ENCODE measurements at places on chromosomes 3 and 15.

- no peak for DNase-seq
Measured at GRCh38 chr15:40327457-40327856, 4.0 kb downstream of the INAFM2 start.

DNA sequence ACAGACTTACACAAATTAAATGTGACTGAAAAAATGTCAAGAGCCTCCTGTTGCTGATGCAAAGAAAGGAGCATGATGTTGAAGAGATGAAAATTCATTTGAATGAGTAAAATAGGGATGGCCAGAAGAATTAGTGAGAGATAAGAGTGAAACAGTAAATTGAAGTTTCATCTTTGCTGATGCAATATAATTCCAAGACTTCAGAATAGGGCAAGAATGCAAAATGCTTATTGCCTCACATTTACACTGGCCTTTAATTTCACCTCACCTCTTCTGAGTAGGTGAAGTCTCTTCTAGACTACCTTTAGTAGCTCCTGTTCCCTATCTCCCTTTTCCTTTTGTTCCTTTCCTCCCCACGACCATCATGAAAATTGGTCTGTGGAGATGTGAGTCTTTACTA is 15.3 kb upstream of the MAPK6 start:
- no peak for DNase-seq

DNA sequence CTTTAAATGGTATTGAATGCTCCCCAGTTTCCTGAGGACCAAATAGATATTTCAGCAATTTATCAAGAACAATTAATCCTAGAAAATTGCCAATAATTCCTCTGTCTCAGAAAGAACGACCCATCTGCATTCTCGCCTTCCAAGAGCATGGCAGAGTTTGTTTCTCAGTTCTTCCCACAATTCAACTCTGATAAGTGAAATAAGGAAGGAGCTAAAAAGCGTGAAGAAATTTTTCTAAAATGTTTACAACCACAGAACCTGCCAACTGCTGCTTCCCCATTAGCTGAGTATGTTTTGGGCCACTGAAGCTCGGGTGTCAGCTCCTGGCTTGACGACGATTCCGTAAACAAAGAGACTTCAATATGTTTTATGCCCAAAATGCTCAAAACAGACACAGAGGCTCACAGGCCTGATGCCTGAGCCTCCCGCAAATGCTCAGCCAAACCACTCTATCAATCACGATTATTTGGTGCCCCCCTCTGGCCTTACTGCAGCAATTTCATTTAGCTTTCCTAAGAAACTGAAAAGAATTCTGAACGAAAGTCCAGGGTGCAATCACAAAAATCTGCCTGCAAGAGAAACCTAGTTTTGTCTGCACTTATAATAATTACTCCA is 259.2 kb upstream of the CCDC54 start:
- peak; percentile 71 for DNase-seq

GRCh38 chr3:71393093-71393492 is 190.4 kb downstream of the FOXP1 start:
- DNase-seq, result no peak

DNA sequence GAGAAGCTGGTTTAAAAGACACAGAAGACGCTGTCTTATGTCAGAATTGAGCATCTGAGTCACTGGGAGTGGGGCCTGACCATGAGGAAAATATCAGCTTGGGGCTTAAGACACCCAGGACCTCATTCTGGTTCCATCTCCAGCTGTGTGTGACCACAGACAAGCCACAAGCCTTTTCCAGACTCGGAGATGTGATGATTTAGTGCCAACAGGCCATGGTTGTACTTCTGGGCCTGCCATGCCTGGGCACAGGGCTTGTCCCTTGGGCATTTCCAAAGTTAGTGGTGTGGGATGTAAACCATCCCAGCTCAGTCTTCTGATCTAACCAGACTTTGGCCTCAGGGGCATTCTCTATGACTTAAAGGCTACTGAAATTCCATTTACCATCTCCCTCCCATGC is 269.8 kb downstream of the RYR3 start:
- DNase-seq, result no peak

- DNase-seq, result no peak
Measured at GRCh38 chr3:101061312-101061711, 68.1 kb upstream of the ABI3BP start.

GRCh38 chr3:39804951-39805350 is 4.5 kb upstream of the MYRIP start:
- no peak for DNase-seq

- DNase-seq, result no peak
Measured at GRCh38 chr3:150450916-150451315, 42.8 kb downstream of the TSC22D2 start.

GRCh38 chr3:43735618-43736017 is 44.9 kb downstream of the ABHD5 start:
- no peak for DNase-seq

DNA sequence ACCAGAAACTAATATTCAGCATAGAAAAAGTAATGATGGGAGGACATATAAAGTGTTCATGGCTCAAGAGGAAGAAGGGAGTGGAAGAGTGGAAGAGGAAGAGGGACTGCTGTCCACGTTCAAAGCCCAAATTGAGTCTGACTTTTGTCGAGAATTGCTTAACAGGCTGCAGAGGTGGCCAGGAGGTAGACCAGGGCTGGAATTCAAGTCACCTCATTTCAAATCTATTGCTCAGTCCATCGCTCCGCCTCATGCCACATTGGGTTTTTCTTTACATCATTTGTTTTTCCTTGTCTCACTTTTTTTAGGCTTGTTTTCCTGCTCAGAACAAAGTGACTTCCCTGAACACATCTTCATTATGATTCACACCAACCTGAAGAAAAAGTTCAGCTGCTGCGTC is 97.0 kb downstream of the RPL39L start:
- DNase-seq, result no peak

DNA sequence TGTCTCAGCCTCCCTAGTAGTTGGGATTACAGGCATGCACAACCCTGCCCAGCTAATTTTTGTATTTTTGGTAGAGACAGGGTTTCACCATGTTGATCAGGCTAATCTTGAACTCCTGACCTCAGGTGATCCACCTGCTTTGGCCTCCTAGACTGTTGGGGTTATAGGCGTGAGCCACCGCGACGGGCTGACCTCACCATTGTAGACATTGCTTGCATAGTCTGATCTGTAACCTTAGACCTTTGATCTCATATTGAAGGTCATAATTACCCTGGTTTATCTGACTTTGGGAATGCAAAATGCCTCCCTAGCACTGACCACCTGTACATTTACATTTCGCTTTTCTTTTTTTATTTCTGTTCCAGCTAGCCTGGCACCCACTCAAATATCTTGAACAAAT is 31.2 kb downstream of the ADGRG7 start:
- no peak for DNase-seq

GRCh38 chr3:99713440-99713839 is 75.0 kb downstream of the COL8A1 start:
- DNase-seq, result no peak

- no peak for DNase-seq
Measured at GRCh38 chr3:179027326-179027900, 44.2 kb downstream of the ZMAT3 start.

GRCh38 chr3:20185331-20185678 is 701 bp downstream of the SGO1 start:
- DNase-seq, result no peak

DNA sequence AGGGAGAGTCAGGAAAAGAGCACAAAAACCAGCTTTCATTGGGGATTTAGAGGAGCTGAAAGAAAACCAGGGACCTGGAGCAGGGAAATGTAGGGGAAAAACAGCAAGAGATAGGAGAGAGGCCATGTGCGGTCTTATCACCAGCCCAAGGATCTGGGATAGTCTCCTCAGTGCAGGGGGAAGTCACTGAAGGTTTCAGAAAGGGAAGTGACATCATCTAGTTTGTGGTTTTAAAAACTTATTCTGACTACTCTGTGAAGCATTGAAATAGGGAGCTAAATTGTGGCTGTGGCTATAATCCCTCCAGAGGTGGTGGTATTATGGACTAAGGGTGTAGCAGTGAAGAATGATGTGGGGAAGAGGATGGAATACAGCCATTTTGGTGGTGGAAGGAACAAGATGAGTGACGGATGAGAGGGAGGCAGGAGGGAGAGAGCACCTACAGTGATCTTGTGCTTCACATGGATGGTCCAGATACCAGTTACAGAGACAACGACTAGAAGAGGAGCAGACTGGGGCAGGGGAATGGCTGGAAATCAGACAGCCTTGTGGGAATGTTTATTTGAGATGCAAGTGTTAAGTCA is 72.7 kb downstream of the HMG20A start:
- DNase-seq, result no peak

DNA sequence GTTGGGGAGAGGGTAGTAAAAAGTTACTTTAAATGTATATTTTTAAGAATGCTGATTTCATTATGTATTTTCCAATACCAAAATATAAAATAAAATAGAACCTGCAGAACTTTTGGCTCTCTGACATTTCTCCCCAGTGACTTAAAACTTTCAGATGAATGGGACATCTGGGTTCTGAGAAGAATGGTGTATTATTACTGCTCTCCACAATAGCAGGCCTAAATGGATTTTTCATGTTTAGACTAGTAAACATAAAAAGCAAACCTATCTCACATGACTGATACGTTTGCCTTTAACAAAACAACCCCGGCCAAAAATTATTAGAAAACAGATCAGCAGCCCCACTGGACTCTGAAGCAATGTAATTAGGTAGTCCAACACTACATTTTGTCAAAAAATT is 73.8 kb downstream of the FHIT start:
- DNase-seq, result no peak

DNA sequence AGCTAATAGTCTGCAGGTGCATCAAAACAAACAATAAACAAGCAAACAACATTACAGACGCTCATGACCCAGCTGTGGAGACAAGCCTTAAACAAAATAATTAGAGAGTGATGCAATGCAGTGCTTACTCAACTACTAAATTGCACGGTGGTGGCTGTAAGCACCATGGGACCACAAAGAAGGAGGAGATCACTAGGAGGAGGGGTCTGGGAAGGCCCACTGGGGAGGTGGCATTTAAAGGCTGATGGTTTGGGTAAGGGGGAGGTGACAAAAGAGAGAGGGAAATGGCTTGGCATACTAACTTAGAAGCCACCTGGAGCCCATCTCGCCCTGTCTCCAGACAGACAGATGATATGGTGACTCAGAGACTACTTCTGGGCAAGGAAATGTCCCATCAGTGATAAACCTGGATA is 516.7 kb downstream of the FOXP1 start:
- no peak for DNase-seq

- no peak for DNase-seq
Measured at GRCh38 chr3:97815149-97815917, 6.5 kb upstream of the CRYBG3 start.

GRCh38 chr15:32651229-32651837 is 9.8 kb downstream of the SCG5 start:
- no peak for DNase-seq

GRCh38 chr15:55782901-55783300 is 39.9 kb upstream of the PRTG start:
- DNase-seq, result no peak

- DNase-seq, result no peak
Measured at GRCh38 chr3:14433106-14433505, 30.7 kb downstream of the SLC6A6 start.

DNA sequence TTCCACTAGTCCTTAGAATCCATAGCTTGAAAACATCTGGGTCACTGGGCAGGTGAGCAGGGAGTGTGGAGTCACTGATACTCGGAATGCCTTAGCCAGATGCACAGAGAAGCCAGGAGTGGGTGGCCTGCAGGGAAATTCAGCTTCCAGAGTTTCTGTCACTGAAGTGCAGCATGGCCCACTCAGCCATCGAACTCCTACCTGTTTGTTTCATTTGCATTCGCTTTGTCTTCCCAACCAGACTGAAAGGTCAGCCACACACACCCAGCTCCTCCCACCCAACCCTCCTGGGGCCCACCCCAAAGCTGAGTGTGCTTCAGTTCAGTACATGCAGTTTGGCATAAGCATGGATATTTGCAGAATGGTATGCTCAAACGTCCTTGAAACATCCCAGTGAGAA is 124.5 kb upstream of the ATP10A start:
- no peak for DNase-seq

DNA sequence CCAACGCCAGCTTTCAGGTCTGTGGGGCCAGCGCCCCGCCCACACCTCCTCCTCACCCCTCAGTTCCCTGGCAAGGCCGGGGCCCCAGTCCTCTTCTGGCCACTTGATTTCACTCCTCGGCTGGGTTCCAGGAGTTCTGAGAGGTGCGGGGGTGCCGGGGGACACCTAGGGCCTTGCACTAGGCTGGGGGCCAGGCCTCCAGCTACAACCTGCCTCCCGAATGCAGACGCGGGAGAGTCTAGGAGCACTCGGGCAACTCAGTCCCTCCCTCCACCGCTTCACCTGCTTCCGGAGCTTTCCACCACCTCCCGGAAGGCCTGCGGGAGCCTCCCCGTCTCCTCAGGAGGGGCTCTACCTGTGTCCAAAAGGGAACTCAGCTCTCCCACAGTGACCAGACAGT is 35.6 kb downstream of the TNK2 start:
- DNase-seq, result no peak

DNA sequence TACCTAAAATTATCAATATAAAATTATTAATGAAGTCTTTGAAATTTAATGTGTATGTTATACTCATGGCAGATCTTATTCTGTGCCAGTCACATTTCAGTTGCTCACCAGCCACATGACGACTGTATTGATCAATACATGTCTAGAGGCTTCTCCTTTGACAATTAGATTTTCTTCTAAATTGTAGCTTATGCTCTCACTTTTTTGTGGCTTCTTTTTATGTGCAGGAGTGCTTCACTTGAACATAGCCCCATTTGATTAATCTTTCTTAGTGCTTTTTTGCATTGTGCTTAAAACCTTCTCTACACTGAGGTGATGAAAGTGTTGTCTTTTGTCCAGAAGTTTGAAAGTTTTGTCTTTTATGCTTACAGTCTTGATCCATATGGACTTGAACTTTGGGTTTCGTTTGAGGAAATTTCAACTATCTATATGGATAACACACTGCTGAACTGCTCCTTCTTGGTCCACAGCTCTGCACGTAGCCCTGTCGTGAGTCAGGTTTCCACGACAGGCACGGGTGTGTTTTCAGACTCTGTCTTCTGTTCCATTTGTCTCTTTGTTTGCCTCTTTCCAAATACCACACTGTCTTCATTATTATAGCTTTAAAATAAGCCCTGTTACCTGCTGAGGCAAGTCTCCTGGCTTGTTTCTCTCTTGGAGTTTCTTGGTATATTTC is 393.9 kb upstream of the CFAP20DC start:
- no peak for DNase-seq
